A549 treated with AZD2906 at 1 μM for 4 hours (cell line): ENCODE measurements at places on chromosomes 11 and 22. TPM values are rescaled to one million over a fixed set of nuclear protein-coding genes. Genes with fewer than 3 reads are reported as not detected.

The GRM5 gene
- total RNA-seq = 0.01 TPM in 1 of 5 replicates, not detected in the others

The CATSPER1 gene
- 1.1 to 1.5 TPM (median 1.3 TPM) in 5 replicates for total RNA-seq

The GAB2 gene
- total RNA-seq = 3.4 to 5.5 TPM (median 4.6 TPM) in 5 replicates

The SAMM50 gene
- total RNA-seq = 42.0 to 46.7 TPM (median 43.6 TPM) in 5 replicates

The KLHL35 gene
- total RNA-seq = 0.75 to 1.4 TPM (median 1.3 TPM) in 5 replicates

The CCDC81 gene
- 0.21 to 0.45 TPM (median 0.25 TPM) in 5 replicates for total RNA-seq

The OR52H1 gene
- total RNA-seq = not detected in 5 replicates

The IGLL1 gene
- total RNA-seq = not detected in 5 replicates

The DDTL gene
- total RNA-seq = 1.3 to 1.8 TPM (median 1.7 TPM) in 5 replicates

The GPR83 gene
- 0.08 to 0.11 TPM (median 0.09 TPM) in 5 replicates for total RNA-seq

The JAML gene
- total RNA-seq = not detected in 5 replicates

The CECR2 gene
- 0.07 to 0.16 TPM (median 0.10 TPM) in 5 replicates for total RNA-seq

The STK33 gene
- 3.5 to 4.6 TPM (median 3.8 TPM) in 5 replicates for total RNA-seq

The SHISAL1 gene
- total RNA-seq = 2.3 to 3.1 TPM (median 2.4 TPM) in 5 replicates

The BARX2 gene
- 0.06 TPM in 1 of 5 replicates, not detected in the others for total RNA-seq

The SAA4 gene
- not detected in 5 replicates for total RNA-seq

The CRYAB gene
- total RNA-seq = 12.8 to 27.1 TPM (median 15.4 TPM) in 5 replicates

The SNX19 gene
- 12.7 to 16.0 TPM (median 14.2 TPM) in 5 replicates for total RNA-seq

The ABTB2 gene
- 36.2 to 45.0 TPM (median 42.4 TPM) in 5 replicates for total RNA-seq

The APLNR gene
- total RNA-seq = 0.03 TPM in 2 of 5 replicates, not detected in the others

The SCGB1C1 gene
- not detected in 5 replicates for total RNA-seq

The SCGB1A1 gene
- total RNA-seq = 0.23 to 0.69 TPM (median 0.37 TPM) in 3 of 5 replicates, not detected in the others

The VSIG10L2 gene
- total RNA-seq = not detected in 5 replicates

The ACCS gene
- total RNA-seq = 11.6 to 16.8 TPM (median 16.0 TPM) in 5 replicates

The CREB3L1 gene
- total RNA-seq = 4.0 to 4.7 TPM (median 4.4 TPM) in 5 replicates

The TMEM25 gene
- total RNA-seq = 0.18 to 0.55 TPM (median 0.32 TPM) in 5 replicates

The CARD16 gene
- 0.17 to 0.20 TPM in 2 of 5 replicates, not detected in the others for total RNA-seq

The SEPTIN3 gene
- total RNA-seq = 0.90 to 1.2 TPM (median 1.1 TPM) in 5 replicates

The VPREB1 gene
- not detected in 5 replicates for total RNA-seq

The ARCN1 gene
- total RNA-seq = 81.8 to 101 TPM (median 84.7 TPM) in 5 replicates

The OR8D4 gene
- total RNA-seq = not detected in 5 replicates

The NXPE1 gene
- total RNA-seq = not detected in 5 replicates

The FAM168A gene
- 10.3 to 15.4 TPM (median 13.8 TPM) in 5 replicates for total RNA-seq

The SFI1 gene
- total RNA-seq = 8.0 to 11.1 TPM (median 9.3 TPM) in 5 replicates

The DCDC1 gene
- 0.35 to 0.91 TPM (median 0.44 TPM) in 5 replicates for total RNA-seq

The HTR3B gene
- not detected in 5 replicates for total RNA-seq

The TCN2 gene
- total RNA-seq = 4.7 to 5.5 TPM (median 5.1 TPM) in 5 replicates

The RAB3IL1 gene
- 17.9 to 26.3 TPM (median 22.5 TPM) in 5 replicates for total RNA-seq

The OR2AT4 gene
- not detected in 5 replicates for total RNA-seq

The UPK3A gene
- total RNA-seq = not detected in 5 replicates

The PATE2 gene
- total RNA-seq = not detected in 5 replicates

The FZD4 gene
- total RNA-seq = 1.1 to 1.5 TPM (median 1.3 TPM) in 5 replicates

The STARD10 gene
- total RNA-seq = 14.6 to 18.1 TPM (median 15.9 TPM) in 5 replicates

The PNPLA5 gene
- total RNA-seq = 0.03 to 0.07 TPM (median 0.06 TPM) in 3 of 5 replicates, not detected in the others
